ENCODE measurements at places on chromosomes 7 and 10.

DNA sequence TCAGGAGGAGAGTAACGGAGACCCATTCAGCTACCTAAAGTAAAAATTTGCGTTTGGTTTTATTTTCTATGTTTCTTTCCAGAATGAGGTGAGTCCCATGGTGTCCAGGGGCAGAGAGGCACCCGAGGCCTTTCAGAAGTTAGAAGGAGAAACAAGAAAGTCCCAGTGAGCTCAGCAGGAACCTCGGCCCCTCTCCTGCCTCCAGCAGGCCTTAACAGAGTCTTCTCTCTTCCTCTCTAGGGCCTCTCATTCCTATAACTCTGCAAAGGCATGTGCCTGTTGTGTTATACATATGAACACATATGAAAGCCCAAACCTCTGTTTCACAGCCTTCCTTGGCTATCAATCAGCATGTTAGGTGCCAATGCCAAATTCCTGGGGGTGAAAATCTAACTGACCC lies 20.8 kb upstream of the IKZF1 start:
- DNase-seq = no peak

- DNase-seq = no peak
These were observed 21.6 kb upstream of the LHFPL3 start for GRCh38 chr7:104306793-104307192.

GRCh38 chr7:22445853-22446252 lies 54.1 kb downstream of the STEAP1B start:
- DNase-seq = no peak

GRCh38 chr10:124732931-124733570 lies 11.1 kb downstream of the FAM53B start:
- no peak for DNase-seq

GRCh38 chr7:79876848-79877252 lies 257.8 kb upstream of the GNAI1 start:
- DNase-seq = no peak

DNA sequence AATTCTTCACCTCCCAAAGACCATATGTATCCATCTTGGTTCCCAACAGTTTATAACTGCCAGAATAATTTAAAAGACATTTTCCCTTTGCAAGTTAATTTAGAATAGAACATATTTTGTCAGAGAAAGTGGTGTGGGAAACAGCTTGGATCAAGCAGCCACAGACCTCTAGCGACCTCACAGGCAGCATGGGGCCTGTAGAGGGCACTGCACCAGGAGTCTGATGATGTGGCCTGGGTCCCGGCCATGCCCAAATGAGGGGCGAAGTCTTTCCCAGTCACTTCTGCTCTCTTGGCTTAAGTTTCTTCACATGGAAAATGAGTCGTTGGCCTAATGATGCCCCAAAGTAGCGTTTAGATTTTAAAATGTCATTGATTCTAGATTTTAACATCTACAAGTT lies 243.2 kb downstream of the SDK1 start:
- no peak for DNase-seq

DNA sequence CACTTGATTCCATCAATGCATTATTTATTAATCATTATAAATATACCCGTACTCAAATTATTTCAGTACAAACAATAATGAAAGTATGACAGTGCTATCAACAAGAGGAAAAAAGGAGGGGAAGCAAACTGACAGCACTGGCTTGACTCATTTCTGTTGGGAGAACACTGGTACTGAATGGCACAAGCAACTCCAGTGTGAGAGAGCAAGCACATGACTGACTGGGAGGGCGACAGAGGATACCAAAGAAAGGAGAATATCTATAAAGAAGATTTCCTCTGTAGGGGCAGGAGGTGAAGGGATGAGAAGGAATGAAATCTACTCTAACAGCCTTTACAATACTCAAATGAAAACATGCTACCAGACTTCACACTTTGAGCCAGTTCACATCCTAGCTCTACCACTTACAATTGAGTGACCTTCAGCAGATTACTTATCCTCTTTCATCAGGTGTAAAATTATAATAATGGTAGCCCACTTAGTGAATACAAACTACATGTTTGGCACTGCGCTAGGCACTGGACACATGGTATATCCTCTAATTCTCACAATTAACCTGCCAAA lies 1.5 kb downstream of the USP54 start:
- DNase-seq = no peak

GRCh38 chr7:96527133-96527827 lies 182.4 kb downstream of the SEM1 start:
- no peak for DNase-seq

DNA sequence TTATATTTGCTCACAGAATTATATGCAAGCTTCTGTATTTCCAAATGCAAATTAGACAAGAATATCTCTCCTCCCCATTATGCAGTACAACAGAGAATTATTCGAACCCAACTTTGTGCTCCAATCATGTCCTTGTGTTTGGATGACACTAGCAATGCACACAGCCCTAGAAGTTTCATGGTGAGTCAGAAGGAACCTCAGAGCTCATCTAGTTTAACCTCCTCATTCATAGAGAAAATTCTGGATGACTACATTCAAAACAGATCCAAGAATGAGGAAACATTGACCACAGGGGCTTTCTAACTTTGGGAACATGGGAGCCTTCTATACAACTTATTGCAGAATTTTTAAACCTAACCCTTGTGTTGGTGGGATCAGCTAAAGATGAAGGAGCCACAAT lies 12.8 kb upstream of the ARID5B start:
- DNase-seq = no peak

DNA sequence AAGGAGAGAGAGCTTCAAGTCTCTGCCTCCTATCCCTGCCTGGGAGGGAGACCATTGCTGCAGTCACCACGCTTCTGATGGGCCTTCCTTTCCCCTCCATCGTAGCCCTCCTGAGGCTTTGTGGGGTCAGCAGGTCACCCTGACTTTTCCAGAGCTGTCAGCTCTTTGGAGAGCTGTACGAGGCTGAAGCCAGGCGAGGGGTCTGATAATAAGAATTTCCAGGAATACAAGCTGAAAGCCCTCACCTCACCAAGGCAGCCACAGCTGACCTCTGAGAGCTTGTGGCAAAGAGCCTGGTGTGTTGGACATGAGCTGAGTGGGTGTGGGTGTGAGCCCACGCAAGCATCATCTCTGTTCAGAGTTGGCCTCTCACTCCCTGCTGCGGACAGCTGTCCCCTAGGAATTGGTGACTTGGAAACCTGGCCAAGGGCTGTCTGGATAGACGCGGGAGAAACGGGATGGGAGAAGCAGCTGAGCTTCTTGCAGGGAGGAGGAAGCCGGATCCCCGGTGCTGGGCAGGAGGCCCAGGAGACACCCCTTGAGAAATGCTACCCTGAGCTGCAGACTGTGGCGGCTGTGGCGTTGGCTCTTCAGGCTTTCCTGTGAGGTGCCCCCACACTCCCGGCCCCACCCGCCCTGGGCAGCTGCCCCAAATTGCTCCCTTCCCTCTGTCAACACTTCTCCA lies 122.1 kb upstream of the BTBD16 start:
- no peak for DNase-seq

DNA sequence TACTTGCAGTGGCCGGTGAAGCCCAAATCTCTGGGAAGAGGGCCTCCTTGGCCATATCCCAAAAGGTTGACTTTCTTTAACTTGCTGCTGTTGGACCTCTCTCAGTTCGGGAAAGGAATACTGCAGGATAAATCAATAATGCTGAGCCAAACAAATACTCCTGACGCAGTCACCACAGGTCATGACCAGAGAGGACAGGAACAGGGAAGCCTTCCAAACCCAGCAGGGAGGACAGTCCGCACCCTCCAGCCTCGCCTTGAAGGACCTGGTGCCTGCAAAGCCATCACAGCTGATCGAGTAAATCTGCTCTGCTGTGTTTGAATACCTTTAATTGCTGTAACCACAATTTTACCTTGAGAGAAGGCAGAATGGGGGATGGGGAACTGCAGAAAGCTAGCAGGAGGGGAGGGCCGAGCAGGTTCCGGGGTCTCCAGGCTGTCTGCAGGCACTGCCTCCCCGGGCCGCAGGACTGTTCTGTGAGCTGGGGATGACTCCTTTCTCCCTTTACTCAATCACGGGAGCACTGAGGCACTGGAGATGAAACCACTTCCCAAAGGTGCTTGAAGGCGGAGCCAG lies 20.8 kb upstream of the INSIG1 start:
- DNase-seq = no peak

DNA sequence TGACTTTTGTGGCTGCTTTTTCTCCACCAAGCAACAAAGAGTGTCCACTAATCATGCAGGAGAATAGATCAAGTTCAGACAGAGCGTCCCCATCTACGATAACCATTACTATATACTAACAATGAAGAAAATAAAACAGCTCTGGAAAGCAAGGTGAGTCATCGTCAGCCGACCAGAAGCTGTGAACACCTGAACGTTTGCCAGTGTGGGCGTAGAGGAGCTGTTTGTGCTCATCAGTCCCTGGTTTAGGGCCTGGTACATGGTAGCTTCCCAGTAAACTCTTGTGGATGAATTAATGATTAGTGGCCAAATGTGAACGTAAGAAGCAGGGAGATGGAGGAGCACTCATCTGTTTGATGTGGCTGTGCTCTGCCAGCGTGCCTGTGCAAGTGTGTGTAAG lies 180.7 kb downstream of the EVX1 start:
- no peak for DNase-seq

GRCh38 chr10:71319042-71319799 lies at the start of gene SLC29A3:
SLC29A3 (plus strand) TSS chr10:71319259; CDS start chr10:71319310, 51 bp downstream.
- DNase-seq = peak; percentile 52

DNA sequence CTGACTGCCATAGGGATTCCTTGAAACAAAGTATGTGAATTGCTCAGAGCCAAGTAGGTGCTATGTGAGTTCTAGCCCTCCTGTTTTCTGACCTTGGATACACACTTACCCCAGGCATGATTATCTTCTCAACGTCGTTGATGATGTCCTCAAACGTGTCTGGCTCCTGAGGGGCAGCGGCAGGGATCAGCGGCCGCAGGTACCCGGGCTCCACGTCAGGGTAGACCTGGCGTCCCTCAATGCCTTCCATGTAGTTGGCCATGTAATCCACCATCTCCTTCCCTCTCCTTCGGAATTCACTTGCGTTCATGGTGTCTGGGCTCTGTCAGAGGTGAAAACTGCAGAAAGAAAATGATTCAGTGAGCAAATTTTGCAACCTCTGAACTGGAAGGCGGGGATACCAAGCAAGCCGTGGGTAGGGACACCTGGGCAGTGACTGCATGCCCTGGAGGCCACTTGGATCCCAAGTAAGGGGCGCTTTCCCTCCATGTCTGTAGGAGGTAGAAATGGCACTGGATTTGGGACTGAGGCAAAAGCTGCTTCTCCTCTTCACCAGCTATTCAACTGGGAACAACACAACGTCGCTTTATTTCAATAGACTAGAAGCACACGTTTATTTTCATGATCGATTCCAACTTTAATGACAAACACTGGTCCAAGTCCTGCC lies 21.3 kb downstream of the DDC start:
- DNase-seq = no peak

DNA sequence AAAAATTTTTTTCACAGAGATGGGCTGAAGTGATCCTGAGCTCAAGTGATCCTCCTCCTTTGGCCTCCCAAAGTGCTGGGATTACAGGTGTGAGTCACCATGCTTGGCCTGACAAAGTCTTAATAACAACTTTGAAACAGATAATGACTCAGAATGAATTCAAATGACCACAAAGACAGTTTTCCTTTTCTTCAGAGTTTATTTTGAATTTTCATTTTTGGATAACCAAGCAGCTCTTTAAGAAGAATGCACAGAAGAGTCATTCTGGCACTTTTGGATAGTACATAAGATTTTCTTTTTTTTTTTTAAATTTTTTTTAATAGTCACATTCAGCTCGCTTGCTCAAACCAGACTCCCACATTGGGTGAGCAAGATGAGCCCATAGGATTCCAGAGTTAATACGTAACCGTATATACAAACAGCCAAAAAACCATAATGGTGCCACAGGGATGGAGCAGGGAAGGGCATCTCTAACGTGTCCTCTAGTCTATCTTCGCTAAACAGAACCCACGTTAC lies 43.0 kb upstream of the NMT2 start:
- no peak for DNase-seq

- no peak for DNase-seq
These were observed 196.3 kb downstream of the DNAJC1 start for GRCh38 chr10:21807180-21807579.

DNA sequence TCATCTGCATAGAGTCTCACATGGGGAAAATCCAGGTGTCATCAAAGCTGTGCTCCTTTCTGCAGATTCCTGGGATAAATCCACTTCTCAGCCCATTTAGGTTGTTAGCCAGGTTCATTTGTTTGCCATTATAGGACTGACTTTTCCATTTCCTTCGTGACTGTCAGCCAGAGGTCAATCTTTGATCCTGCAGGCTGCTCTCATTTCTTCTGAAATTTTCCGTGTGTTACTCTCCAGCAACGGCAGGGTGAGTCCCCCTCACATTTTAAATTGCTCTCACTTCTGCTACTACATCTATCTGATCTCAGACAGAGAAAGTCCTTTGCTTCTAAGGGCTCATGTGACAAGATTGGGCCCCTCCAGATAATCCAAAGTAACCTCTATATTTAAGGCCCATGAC lies 150.7 kb upstream of the BET1 start:
- no peak for DNase-seq

- DNase-seq = no peak
These were observed 20.7 kb downstream of the ANTXRL start for GRCh38 chr10:46307281-46308112.

DNA sequence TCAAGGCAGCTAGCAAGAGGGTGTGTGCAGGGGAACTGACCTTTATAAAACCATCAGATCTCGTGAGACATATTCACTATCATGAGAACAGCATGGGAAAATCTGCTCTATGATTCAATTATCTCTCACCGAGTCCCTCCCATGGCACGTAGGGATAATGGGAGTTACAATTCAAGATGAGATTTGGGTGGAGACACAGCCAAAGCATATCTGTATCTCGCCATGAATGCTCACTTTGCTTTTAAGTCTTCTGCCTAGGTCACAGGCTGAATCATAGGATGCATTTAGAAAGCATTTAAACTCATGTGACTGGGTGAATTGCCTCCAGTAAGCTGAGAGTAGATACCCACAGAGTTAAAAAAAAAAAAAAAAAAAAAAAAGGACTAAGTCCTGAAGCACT lies 220.0 kb downstream of the AGMO start:
- no peak for DNase-seq

DNA sequence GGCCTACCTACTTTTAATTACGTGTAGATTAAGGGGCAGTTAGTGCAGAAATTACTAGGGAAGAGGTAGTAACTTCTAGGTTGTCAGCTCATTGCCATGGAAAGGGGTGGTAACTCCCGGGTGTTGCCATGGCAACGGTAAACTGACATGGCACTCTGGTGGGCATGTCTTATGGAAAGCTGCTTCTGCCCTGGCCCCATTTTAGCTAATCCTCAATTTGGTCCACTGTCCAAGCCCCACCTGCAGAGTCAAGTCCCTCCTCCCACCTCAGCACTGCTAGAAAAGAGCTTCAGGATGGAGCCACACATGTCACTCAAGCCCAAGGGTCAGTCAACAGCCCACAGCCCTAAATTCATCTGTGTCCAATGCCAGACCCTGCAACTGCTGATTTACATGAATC lies 7.5 kb upstream of the ZKSCAN1 start:
- DNase-seq = no peak
